ENCODE measurements at places on chromosomes 6 and 20.

- DNase-seq: no peak
Measured at GRCh38 chr6:155882527-155883333, 427.1 kb upstream of the NOX3 start.

DNA sequence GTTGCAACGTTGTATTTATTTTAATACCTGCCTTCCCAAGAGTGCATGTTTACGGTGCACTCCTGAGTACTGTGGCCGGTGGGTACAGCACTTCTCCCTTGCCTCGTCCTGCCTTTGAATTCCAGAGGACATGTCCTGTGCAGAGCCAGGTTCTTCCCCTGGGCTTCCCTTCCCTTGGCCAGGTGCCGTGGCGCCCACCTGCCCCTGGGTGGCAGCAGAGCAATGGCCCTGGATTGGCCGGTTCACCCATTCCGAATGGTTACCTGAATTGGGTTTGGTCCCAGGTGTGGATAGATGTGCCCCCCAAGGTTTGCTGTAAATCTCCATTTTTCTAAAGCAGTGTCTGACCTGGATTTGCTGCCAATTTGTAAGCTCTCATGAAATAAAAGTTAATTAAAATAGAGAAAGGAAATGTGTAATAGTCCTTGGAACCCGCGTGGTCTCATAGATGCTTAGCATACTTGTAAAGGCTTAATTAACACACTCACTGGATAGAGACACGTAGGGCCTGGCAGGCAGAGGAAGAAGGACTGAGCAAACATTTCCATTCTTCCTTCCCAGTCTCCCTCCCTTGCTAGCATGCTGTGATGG is 40.6 kb downstream of the DTD1 start:
- peak; percentile 6 for DNase-seq

DNA sequence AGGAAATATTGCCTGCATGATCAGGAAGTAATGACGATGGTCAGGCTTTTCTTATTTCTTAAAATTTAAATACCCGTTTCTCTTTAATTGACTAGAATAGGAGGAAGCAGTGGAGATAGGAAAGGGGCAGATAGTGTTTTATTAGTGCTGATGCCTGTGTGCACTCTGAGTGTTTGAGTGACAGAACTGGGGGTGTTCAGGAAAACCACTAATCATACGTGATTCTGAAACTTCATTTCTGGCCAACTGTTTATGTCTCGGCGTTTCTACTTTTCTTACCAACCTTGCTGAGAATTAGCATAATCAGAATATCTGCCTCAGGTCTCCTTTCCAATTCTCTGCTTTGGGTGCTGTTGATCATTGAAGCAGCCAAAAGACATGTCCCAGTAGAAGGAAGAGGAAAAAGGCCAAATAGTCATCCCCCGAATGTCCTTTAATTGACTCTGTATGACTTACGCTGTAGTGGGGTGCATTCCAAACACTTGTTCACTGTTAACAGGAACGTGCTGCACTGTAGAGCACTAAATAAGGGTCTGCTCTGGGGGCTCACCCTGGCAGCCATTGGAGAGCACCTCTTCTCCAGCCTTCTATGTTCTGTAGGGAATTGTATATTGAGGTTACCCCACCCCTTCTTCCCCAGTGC is 152.9 kb downstream of the JARID2 start:
- DNase-seq: peak; percentile 70

DNA sequence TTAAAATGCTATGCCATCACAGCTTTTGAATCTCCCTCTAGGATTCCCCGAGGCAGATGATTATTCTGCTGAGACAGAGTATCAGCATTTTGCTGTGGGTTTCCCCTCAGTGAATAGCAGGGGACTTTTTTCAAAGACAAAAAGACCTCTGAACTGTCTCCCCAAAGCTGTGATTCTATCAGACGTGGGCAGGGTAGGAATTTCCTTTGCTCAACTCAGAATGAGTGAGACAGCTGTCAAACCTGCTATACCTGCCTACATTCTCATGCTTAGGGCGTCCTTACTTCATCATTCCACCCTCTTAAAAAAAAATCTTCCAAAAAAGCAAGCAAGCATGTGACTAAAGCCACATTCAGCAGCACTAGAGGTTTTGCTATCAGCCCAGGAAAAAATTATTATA is 147.6 kb upstream of the FAM83B start:
- DNase-seq: no peak

GRCh38 chr6:55379895-55380294 is 52.6 kb downstream of the GFRAL start:
- no peak for DNase-seq

DNA sequence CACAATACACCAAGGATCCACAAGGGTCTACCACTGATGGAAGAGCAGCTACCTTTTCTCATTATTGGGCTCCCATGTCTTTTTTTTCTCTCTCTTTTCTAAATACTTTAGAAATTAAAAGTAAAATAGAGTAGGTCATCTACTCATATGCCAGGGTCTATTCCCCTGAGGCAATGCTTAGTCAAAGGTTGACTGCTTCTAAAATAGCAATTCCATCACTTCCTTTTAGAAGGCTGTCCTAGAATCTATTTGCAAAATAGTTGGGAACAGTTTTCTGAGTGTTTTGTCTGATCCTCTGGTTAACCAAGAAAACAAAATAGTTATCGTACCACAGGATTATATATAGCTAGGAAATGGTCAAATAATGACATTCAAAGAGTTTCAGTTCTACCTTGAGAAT is 174.1 kb downstream of the COL21A1 start:
- no peak for DNase-seq

DNA sequence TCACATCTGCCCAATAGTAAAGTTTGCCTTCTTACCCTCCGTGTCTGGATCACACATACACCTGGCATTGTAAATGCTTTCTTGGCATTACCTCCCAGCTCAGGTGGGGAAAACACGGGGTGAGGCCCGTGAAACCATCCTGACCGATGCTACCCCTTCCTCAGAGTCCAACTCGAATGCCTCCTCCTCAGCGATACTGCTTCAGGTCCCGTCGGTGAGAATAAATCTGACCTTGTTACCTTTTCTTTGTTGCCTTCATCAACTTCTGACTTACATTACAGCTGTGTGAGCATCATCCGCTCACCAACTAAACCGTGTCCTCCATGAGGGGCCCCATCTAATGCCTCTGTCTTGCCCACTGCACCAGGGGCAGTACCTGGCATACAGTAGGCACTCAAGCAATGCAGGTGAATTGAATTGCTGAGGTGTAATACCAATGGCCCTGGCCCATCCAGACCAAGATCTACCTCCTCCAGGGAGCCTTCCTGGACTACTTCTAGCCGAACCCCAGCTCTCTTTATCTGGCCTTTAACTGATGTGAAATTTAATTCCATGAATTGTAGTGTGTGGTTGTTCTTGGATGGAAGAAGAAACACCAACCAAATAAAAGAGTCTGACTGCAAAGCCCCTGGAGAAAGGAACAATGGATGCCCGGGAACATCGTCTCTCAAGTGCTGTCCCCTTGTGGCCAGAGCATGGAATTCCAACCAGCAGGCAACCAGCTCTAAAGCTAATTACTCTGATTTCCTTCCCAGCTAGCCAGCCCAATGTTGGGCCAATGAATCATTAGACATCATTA is 141.5 kb downstream of the ANKRD60 start:
- peak; percentile 25 for DNase-seq

DNA sequence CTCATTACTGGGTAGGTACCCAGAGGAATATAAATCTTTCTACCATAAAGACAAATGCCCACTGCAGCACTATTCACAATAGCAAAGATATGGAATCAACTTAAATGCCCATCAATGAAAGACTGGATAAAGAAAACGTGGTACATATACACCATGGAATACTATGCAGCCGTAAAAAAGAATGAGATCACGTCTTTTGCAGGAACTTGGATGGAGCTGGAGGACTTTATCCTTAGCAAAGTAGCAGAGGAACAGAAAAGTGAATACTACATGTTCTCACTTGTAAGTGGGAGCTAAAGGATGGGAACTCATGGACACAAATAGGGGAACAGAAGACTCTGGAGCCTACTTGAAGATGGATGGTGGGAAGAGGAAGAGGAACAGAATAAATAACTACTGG is 119.7 kb downstream of the EPHA7 start:
- no peak for DNase-seq

DNA sequence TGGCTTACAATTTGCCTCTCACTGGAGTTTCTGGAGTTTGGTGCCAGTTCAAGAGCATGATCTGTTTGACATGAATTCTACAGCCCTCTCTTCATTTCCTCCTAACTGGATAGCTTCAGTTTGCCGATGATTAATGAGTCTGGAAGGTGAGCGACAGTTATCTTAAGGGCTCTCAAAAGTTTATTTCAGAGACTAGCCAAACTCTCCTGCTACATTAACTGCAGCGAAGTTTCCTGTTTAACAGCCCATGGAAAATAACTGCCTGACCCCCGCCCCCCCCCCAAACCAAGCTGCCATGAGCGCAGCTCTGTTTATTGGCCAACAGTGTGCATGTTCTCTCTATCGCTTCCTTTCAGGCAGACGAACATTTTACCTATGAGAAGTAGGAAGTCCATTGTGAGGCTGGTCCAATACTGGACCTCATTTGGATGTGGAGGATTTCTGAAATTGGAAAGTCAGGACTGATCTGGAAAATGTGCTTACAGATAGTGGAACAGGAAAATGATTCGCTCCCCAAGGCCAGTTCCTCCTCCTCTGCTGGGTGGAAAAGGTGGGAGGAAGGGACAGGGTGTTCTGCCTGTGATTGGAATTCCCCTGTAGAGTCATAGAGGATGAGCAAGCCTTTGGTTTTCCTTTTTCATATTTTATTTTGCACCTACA is 522.2 kb upstream of the JAG1 start:
- no peak for DNase-seq

GRCh38 chr20:25459111-25459830 is 51.8 kb downstream of the GINS1 start:
- no peak for DNase-seq

DNA sequence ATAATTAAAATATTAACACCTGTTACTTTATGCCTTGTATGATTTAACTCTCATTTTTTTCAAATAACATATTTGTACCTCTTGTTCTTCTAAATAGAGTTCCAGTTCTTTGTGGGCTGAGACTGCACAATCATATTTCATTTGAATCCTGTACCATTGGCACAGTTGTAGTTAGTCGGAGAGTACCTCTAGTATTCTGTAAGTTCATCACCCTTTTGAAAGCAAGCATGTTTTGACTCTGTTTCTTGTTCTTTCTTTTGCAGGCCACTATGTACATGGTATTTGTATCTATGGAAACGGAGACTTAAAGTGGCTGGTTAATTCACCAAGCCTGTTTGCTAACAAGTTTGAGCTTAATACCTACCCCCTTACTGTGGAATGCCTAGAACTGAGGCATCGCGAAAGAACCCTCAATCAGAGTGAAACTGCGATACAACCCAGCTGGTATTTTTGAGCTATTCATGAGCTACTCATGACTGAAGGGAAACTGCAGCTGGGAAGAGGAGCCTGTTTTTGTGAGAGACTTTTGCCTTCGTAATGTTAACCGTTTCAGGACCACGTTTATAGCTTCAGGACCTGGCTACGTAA is 68.2 kb downstream of the C6orf52 start:
- DNase-seq: no peak

GRCh38 chr6:168314948-168315347 is 4.6 kb downstream of the DACT2 start:
- DNase-seq: no peak

GRCh38 chr20:14707026-14707680 is 369.7 kb upstream of the FLRT3 start:
- DNase-seq: no peak

DNA sequence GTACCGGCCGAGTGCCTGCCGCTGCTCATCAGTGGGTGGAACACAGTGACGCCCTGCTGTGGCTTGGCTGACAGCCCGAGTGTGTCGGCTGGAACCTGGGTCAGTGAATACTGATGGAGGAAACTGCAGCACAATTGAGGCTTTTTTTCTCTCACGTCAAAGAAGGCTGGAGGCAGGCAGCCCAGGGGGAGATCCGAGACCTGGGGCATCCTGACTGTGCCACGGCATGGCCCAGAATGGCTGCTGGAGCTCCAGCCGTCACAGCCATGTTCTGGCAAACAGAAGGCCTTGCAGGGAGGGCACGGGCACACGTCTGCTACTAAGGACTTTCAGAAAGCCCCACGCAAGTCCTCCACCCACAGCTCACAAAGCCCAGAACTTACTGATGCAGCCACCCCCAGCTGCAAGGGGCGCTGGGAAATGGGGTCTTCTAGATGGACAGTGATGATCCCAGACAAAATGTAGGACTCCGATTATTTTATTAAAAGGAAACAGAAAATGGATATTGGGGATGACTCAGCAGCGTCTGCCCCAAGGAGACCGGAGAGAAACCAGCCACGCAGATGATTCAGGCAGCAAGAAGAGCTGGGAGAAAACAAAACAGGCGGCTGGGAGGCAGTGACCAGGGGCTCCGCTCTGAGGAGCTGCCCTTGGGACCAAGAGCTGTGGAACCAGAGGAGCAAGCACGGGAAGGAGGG is 140.0 kb downstream of the TAF4 start:
- DNase-seq: no peak

- no peak for DNase-seq
Measured at GRCh38 chr20:9629831-9630230, 115.4 kb downstream of the LAMP5 start.

DNA sequence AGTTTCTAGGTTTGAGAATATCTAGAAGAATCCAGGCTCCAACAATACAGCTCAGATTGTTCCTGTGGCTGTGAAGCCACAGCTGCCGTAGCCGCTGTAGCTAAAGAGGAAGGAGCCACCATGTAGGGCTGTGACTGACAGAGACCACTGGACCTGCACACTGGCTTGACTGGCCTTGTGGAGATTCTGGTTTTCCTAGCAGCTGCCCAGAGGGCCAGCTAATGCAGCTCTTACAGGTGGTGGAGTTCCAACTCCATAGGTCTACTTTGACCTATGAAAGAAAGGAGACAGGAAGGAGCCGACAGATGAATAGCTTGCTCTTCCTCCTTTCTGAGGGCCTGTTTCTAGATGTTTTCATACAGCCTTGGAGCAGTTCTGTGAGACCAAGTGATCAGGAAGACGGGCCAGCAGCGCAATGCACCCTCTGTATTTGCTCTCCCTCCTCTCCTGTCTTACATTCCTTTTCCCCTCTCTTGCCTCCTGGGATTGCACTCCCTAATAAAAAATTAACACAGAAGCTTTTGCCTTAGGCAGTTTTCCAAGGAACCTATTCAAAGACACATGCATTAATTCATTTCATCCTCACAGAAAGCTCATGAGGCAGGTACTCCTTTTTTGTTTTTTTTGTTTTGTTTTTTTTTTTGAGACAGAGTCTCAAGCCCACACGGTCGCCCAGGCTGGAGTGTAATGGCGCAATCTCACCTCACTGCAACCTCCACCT is 51.8 kb upstream of the MYB start:
- DNase-seq: peak; percentile 58

DNA sequence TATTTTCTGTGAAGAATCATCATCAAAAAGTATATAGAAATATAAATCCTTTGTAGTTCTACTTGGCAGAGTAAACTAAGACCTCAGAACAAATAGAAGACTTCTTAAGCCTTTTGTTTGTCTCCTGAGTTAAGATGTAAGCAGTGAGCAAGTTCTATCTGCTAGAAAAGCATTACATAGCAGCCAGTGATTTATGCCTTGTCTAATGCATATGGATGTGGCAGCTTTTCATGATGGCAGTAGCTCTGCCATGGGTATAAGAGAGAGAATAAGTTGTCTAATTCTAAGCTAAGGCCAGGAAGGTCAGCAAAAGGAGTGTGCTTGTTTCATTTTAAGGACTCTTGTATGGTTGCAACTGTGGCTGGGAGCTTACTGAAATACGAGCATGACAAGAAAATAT is 920.2 kb downstream of the GRIK2 start:
- DNase-seq: no peak

All from activated CD4-positive, alpha-beta T cell treated with anti-CD3 and anti-CD28 coated beads, Interleukin-10, Interleukin-2, amounts not matched to agents 100 ng/mL and 50 ng/mL, durations not matched to agents 16 hours and 8 hours (primary cell).